Muscle of leg (tissue), 16 donors: ENCODE measurements at places on chromosomes 4 and X.
A peak's percentile ranks its signal among the peaks of the same experiment; 100 is the strongest.

GRCh38 chr4:149993030-149993429 lies 85.2 kb upstream of the DCLK2 start:
- no peak overlapping the region for H3K4me3 ChIP-seq
- no peaks in the 10 kb centered on the region for H3K4me1 ChIP-seq
- no peak for DNase-seq
- H3K27ac ChIP-seq, result no peak overlapping the region
- no peaks in the 10 kb centered on the region for H3K36me3 ChIP-seq

DNA sequence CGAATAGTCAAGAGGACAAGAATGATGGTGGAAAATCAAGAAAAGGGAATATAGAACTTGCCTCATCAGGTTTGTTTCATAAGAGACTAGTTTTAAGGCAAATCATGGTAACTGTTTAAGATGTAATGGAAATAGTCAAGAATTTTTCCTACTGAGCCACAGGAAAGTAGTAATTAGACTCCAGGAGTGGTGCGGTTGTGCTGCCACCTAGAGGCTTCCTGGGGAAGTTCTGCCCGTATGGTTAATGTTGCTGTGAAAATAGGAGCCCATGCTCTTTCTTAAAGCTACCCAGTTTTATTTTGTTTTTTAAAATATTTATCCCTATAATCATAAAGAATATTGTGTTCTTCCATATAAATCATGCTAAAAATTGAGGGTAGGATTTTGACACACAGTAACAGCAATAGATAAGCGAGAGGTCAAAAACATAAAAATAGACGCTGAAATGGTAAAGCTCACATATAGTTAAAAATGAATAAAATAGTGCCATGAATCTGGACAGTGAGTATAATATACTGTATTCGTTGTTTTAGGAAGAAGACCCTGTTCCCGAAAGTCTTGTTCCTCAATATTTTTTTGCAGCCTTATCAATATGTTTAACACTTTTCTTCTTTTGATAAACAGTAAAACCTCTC lies 87.0 kb downstream of the PHOX2B start:
- H3K27me3 ChIP-seq, result no peaks in the 10 kb centered on the region
- no peak overlapping the region for H3K4me3 ChIP-seq
- H3K27ac ChIP-seq, result no peak overlapping the region
- peaks cover 15% of the 10 kb centered on the region for H3K36me3 ChIP-seq
- peak; percentile 84 for DNase-seq

- no peak overlapping the region for H3K27ac ChIP-seq
- H3K4me1 ChIP-seq, result no peaks in the 10 kb centered on the region
- H3K4me3 ChIP-seq, result no peak overlapping the region
- H3K27me3 ChIP-seq, result no peaks in the 10 kb centered on the region
- DNase-seq, result no peak
- H3K36me3 ChIP-seq, result no peaks in the 10 kb centered on the region
Observed at GRCh38 chrX:21481761-21482160, 107.5 kb downstream of the CNKSR2 start.

GRCh38 chr4:144371485-144371884 lies 231.0 kb upstream of the GYPA start:
- H3K4me3 ChIP-seq, result no peak overlapping the region
- H3K36me3 ChIP-seq, result no peaks in the 10 kb centered on the region
- no peak overlapping the region for H3K27ac ChIP-seq
- no peaks in the 10 kb centered on the region for H3K27me3 ChIP-seq

- no peaks in the 10 kb centered on the region for H3K36me3 ChIP-seq
- H3K4me3 ChIP-seq, result no peak overlapping the region
- H3K27ac ChIP-seq, result no peak overlapping the region
- peaks cover under 1% of the 10 kb centered on the region for H3K27me3 ChIP-seq
- no peaks in the 10 kb centered on the region for H3K4me1 ChIP-seq
Observed at GRCh38 chrX:130577431-130577830, 175.6 kb downstream of the RBMX2 start.

- no peaks in the 10 kb centered on the region for H3K27me3 ChIP-seq
- DNase-seq, result no peak
Observed at GRCh38 chr4:109398928-109399327, 34.7 kb upstream of the SEC24B start.

- DNase-seq, result no peak
- no peaks in the 10 kb centered on the region for H3K27me3 ChIP-seq
- no peak overlapping the region for H3K4me3 ChIP-seq
- H3K27ac ChIP-seq, result no peak overlapping the region
- no peaks in the 10 kb centered on the region for H3K4me1 ChIP-seq
- H3K36me3 ChIP-seq, result no peaks in the 10 kb centered on the region
Observed at GRCh38 chr4:180900781-180901180, 1342.4 kb upstream of the TENM3 start.
